ENCODE measurements at places on chromosomes 6 and 20. TPM values are rescaled to one million over a fixed set of nuclear protein-coding genes. Genes with fewer than 3 reads are reported as not detected.

Gene CRISP2
- total RNA-seq, result not detected

Gene IL17F
- total RNA-seq, result not detected

Gene ESF1
- 12.5 TPM for total RNA-seq

Gene MYH7B
- 0.51 TPM for total RNA-seq

Gene LAMA2
- 67.4 TPM for total RNA-seq

Gene RNF146
- 53.1 TPM for total RNA-seq

DNA sequence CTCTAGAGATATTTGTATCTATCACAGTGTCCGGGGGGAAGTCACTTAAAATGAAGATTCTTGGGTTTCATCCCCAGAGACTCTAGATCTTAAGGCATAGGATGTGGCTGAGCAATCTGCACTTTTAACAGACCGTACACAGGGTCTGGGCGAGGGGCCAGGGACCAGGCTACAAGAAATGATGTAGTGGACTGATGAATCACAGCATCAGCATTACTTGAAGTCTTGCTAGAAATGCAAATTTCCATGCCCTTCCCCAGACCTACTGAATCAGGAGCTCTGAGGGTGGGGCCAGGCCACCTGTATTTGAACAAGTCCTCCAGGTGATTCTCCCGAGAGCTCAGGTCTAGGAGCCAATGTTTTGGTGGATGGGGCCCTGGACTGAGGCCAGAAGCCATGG is 168.4 kb downstream of the DOK5 start:
- no peak for DNase-seq
- no peaks in the 10 kb centered on the region for H3K36me3 ChIP-seq
- H3K4me1 ChIP-seq, result no peaks in the 10 kb centered on the region
- no peak overlapping the region for H3K4me3 ChIP-seq
- H3K27me3 ChIP-seq, result no peaks in the 10 kb centered on the region
- H3K27ac ChIP-seq, result no peak overlapping the region

GRCh38 chr6:16717275-16717942 is 43.9 kb downstream of the ATXN1 start:
- H3K27ac ChIP-seq, result no peak overlapping the region
- no peaks in the 10 kb centered on the region for H3K36me3 ChIP-seq
- H3K27me3 ChIP-seq, result no peaks in the 10 kb centered on the region
- no peak overlapping the region for H3K4me3 ChIP-seq
- no peak for DNase-seq

DNA sequence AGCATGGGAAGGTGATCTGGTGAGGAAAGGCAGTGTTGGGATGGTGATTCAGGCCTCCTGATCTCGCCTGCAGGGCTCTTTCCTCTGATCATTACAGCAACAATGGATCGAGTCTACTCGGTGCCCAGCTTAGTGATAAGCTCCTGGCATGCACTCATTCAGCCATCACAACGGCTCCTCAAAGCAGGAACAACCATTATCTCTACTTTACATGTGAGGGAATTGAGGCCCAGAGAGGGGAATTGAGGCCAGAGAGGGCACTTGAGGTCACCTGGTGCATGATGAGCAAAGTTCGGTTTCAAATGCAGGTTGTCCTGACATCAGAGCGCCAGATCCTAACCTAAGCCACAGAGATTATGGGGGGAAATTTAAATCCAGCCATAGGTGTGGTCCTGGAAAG is 42.0 kb upstream of the BPIFA2 start:
- H3K4me1 ChIP-seq, result peaks cover 4% of the 10 kb centered on the region
- no peak for DNase-seq
- no peaks in the 10 kb centered on the region for H3K36me3 ChIP-seq
- H3K27me3 ChIP-seq, result peaks cover 5% of the 10 kb centered on the region

- H3K36me3 ChIP-seq, result no peaks in the 10 kb centered on the region
- H3K27ac ChIP-seq, result no peak overlapping the region
- DNase-seq, result no peak
- H3K27me3 ChIP-seq, result no peaks in the 10 kb centered on the region
- no peak overlapping the region for H3K4me3 ChIP-seq
Observed at GRCh38 chr6:37928217-37928616, 108.7 kb downstream of the ZFAND3 start.

GRCh38 chr6:45822873-45823272 is 192.8 kb downstream of the CLIC5 start:
- H3K27me3 ChIP-seq, result no peaks in the 10 kb centered on the region
- H3K4me3 ChIP-seq, result no peak overlapping the region
- no peaks in the 10 kb centered on the region for H3K4me1 ChIP-seq
- no peaks in the 10 kb centered on the region for H3K36me3 ChIP-seq

DNA sequence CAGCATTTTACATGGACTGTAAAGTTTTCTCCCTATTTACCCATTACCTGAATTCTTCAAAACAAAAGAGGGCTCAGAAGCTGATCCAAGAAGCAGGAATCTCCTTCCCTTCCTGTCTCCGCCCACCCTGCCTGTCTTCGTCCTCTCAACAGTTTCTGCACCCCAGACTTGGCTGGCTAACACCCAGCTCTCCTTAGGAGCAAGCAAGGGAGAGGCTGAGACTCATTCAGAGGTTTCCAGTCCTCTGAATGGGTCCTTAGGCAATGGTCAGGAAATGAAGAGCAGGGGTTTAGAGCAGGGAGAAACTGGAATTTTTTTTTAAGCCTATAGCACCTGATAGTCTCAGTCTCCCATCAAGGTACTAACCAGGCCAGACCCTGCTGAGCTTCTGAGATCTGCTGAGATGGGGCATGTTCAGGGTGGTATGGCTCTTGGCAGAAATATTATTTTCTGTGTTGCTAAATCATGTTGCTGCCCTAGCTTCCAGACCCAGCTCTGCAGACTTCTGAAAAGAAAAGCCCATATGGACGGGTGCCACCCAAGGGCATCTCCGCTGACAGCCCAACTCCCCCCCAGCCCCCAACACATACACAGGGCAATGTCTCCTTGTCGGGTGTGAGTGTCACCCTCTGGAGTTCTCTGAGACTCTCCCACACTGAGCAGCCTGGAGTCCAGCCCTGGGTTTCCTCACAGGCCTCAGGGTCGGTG is 74.6 kb upstream of the CD93 start:
- no peaks in the 10 kb centered on the region for H3K27me3 ChIP-seq
- no peak overlapping the region for H3K4me3 ChIP-seq
- H3K4me1 ChIP-seq, result peaks cover 48% of the 10 kb centered on the region
- peak overlapping the region; percentile 81 for H3K27ac ChIP-seq
- DNase-seq, result no peak
- no peaks in the 10 kb centered on the region for H3K36me3 ChIP-seq

- H3K36me3 ChIP-seq, result no peaks in the 10 kb centered on the region
- no peak for DNase-seq
- no peak overlapping the region for H3K27ac ChIP-seq
Observed at GRCh38 chr6:52104979-52105378, 17.6 kb upstream of the PKHD1 start.
